ENCODE measurements at places on chromosomes 1 and 21.
A peak's percentile ranks its signal among the peaks of the same experiment; 100 is the strongest.

GRCh38 chr1:8015036-8015808 lies 10.9 kb downstream of the ERRFI1 start:
- DNase-seq = peak; percentile 64

GRCh38 chr1:19664453-19665185 lies at the start of gene HTR6:
Gene HTR6, plus strand, starts transcription at chr1:19664875. Its CDS starts 879 bp downstream, at chr1:19665754.
- DNase-seq = peak; percentile 38

DNA sequence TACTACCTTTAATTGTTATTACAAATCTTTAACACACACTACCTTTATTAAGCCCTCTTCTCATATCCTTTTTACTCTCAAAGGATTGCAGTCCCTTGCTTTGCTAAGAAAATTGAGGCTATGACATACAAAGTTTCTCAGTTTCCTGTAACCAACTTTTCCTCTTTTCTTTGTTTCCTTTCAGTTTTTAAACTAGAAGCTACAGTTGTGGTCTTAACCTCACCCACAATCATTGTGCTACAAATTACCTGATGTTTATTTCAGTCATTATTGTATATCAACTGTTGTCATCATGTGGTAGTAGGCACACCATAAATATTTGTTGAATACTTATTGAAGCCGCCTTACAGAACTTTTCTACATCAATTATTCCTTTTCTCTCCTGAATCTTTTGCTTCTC lies 51.8 kb downstream of the SLAMF6 start:
- DNase-seq = peak; percentile 40

- DNase-seq = no peak
Observed at GRCh38 chr1:93399781-93400180, 48.1 kb upstream of the FNBP1L start.

DNA sequence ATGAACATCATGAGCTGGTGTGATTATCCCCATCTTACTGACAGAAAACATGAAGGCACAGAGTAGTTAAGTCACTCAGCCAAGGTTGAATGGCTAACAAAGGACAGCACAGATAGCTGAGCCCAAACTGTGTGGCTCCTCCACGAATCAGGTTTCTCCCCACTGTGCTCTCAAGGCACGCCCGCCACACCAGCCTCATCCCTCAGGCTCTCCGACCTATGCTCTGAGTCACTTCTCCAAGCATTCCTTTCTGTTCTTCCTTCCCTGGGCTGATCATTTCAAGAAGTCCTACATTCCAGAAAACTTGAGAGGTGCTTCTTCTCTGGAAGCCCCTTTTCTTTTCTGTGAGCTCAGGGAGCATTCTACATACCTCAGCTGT lies 25.3 kb upstream of the SDC3 start:
- DNase-seq = no peak

DNA sequence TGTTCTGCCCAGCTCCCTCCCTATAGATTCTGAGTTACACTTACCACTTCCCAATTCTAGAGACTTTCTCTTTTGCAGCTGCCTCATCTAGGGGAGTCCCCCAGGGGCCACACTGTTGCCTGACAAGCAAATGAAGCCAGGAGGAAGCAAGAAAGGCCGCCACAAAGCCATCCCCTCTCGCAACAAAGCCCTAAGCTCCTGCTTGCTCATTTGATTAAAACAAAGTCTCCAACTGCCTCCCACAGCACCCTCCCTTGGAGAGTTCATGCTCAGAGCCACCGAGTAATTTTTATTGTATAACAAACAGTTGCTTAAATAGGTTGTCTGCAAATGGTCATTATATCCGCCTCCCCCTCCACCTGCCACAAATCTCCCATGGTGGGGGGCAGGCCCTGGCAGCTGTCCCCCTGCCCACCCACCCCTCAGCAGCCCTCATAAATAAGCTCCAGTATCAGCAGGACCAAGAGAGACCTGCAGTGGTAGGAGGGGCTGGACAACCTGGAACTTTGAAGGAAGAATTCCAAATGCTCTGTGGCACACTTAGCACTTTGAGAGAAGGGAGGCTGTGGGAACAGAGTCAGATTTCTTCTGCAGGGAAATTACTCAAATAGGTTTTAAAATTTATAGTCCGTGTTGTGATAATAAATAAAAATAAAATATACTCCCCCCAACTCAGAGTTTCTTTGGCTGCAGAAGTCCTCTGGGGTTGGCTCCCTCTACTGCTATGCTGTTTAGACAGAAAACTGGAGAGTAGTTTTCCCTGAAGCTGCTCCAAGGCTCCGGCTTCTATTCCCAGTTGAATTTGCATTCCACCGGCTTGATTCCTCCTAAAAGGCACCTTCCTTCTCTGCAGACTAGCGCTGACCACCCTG lies 237.5 kb downstream of the TTLL7 start:
- DNase-seq = peak; percentile 87

GRCh38 chr1:38744452-38745350 lies 114.9 kb downstream of the RRAGC start:
- no peak for DNase-seq

GRCh38 chr1:166066107-166066506 lies 100.7 kb downstream of the FAM78B start:
- no peak for DNase-seq

DNA sequence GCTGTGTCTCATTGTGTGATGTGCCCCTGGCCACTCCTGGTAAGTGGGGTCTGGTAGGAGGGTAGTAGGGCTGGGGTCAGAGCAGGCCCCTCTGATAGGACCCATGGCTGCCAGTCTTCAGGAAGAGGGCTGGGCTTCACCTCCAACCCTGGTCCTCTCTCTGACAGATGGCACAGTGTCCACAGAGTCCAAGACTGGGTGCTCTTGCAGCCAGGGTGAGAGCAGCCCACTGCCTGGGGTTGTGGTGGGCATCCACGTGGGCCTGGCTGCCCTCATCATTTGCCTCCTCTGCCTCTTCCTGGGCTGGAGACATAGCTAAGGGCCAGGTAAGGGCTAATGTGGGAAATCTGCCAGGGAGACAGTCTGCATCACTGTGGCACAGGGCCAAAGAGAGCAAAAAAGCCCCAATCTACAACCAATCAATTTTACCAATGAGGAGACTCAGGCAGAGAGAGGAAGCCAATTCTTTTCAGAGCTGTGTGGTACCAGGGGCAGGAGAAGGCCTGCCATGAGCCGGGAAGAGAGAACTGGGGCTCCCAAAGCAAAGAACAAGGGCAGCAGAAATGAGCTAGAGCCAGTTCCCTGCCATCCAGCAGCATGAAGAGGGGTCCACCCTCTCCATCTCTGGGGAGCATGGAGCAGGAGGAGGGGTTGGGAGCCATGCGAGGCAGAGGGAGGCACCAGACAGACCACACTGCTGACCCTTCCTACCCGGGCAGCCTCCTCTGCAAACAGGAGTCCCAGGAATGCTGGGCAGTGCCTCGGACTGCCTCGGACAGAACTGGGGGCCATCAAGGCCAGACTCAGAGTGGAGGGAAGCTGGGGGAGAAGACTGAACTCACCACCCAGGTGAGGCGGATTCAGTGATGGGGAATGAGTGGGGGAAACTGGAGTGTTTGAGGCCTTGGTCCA lies 26.8 kb downstream of the SLC27A3 start:
- no peak for DNase-seq

- DNase-seq = no peak
Observed at GRCh38 chr1:185208626-185209180, 51.7 kb downstream of the SWT1 start.

- no peak for DNase-seq
Observed at GRCh38 chr1:117110774-117111173, 10.8 kb downstream of the TRIM45 start.

DNA sequence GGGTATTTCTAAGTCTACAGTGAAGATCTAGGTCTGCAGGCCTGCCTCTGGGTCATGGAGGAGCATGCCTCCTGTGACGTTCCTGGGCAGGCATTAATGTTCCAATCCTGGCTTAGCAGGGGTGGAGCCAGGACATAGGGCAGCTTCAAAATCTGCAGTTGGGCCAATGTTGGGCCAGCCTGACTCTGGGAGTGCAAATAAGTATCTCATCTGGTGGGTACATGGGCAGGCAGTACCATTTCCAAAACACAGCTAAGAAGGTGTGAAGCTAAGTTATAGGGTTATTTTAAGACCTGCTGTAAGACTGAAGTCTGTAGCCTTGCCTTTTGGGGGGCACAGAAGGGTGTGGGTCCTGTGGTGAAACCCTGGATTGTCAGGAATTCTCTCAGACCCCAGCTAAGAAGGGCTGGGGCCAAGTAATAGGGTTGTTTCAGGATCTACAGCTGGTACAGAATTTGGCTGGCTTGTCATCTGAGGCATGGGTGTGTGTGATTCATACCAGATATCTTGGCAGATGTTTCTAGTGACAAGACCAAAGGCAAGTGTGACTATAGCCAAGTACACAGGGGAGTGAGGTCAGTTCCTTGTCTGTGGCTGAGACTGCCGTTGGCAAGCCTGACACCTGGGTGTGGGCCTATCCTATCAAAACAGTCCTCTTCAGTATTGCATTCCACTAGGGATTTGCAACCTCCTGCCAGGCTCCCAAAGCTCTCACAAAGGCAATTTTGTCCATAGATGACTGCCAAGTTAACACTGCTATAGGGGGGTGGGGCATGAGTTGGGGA lies 468.7 kb upstream of the B3GALT2 start:
- no peak for DNase-seq

- no peak for DNase-seq
Observed at GRCh38 chr21:19181604-19182140, 778.1 kb upstream of the TMPRSS15 start.

DNA sequence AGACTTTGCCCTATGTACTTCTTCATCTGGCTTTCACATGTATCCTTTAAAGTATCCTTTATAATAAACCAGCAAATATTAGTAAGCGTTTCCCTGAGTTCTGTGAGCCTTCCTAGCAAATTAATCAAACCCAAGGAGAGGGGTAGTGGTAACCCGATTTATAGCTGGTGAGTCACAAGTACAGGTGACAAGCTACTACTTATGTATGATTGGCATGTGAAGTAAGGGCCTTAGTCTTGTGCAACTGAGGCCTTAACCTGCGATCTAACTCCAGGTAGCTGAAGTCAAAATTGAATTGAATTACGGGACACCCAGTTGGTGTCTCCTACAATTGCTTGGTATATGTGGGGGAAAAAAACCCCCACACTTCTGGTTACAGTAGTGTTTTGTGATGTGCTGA lies 26.0 kb downstream of the SLC16A1 start:
- no peak for DNase-seq

- DNase-seq = no peak
Observed at GRCh38 chr1:25343872-25344271, 5.7 kb downstream of the TMEM50A start.

DNA sequence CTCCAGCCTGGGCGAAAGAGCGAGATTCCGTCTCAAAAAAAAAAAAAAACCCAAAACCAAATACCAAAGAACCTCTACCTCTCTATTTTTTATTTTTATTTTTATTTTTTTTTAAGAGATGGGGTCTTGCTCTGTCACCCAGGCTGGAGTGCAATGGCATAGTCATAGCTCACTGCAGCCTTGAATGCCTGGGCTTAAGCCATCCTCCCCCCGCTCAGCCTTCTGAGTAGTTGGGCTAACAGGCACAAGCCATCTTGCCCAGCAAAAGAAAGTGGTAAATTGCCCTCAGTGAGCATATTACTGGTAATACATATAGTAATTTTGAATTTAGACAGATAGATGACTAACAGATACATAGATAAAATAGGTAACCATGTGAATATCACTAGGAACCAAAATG lies 77.4 kb downstream of the ASH1L start:
- DNase-seq = no peak

DNA sequence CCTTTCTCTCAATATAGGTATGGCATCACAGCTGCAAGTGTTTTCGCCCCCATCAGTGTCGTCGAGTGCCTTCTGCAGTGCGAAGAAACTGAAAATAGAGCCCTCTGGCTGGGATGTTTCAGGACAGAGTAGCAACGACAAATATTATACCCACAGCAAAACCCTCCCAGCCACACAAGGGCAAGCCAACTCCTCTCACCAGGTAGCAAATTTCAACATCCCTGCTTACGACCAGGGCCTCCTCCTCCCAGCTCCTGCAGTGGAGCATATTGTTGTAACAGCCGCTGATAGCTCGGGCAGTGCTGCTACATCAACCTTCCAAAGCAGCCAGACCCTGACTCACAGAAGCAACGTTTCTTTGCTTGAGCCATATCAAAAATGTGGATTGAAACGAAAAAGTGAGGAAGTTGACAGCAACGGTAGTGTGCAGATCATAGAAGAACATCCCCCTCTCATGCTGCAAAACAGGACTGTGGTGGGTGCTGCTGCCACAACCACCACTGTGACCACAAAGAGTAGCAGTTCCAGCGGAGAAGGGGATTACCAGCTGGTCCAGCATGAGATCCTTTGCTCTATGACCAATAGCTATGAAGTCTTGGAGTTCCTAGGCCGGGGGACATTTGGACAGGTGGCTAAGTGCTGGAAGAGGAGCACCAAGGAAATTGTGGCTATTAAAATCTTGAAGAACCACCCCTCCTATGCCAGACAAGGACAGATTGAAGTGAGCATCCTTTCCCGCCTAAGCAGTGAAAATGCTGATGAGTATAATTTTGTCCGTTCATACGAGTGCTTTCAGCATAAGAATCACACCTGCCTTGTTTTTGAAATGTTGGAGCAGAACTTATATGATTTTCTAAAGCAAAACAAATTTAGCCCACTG lies 11.5 kb downstream of the HIPK1 start:
- DNase-seq = peak; percentile 56
